Sigmoid colon (tissue), 7 donors: ENCODE measurements at places on chromosomes 3 and 15. TPM values are rescaled to one million over a fixed set of nuclear protein-coding genes. Genes with fewer than 3 reads are reported as not detected.

Gene PLA2G4E
- not detected for total RNA-seq

Gene PGBD4
- total RNA-seq: 0.54 TPM

Gene ALAS1
- 25.0 TPM for total RNA-seq

Gene CORO2B
- 3.9 TPM for total RNA-seq

Gene TRANK1
- 12.0 TPM for total RNA-seq

Gene FAM107A
- total RNA-seq: 56.7 TPM

DNA sequence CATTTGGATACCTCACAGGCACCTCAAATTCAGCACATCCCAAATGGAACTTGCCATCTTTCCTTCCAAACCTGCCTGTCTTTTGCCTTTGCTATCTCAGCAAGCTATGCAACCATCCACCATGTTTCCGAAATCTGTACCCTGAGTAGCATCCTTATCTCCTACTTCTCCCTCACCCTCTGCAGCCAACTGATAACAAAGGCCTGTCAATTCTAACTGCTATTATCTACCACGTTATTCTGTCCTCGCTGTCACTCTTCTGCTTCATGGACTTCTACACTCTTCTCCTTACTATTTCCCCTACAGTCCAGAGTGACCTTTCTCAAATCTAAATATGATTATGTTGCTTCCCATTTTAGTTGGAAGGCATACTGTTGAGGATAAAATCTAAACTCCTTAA is 25.5 kb upstream of the TAFA4 start:
- no peak for DNase-seq
- peaks cover 6% of the 10 kb centered on the region for H3K27me3 ChIP-seq
- H3K27ac ChIP-seq: no peak overlapping the region

GRCh38 chr3:61250784-61251173 is 473 bp downstream of the FHIT start:
- H3K36me3 ChIP-seq: no peaks in the 10 kb centered on the region
- no peaks in the 10 kb centered on the region for H3K27me3 ChIP-seq
- H3K4me3 ChIP-seq: peak overlapping the region; percentile 67
- DNase-seq: peak; percentile 69

GRCh38 chr3:58874248-58874741 is 175.5 kb downstream of the CFAP20DC start:
- H3K36me3 ChIP-seq: no peaks in the 10 kb centered on the region
- no peak for DNase-seq
- no peaks in the 10 kb centered on the region for H3K4me1 ChIP-seq
- H3K27ac ChIP-seq: no peak overlapping the region

DNA sequence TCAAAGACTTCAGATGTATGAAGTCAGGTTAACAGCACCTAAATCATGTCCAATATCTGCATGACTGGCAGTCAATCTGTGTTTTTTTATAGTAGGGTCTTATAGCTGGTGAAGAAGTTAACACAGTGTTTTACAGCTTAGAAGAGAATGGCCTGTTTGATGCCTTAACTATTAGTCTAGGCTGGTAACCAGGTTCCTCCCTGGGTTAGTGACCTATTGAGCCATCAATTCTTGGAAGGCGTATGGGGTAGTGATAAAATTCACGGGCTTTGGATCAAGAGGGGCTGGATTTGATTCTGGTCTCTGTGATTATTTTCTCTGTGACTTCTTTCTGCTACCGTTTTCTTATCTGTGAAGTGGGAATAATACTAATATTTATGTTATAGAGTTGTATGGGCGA is 16.0 kb upstream of the TNFSF10 start:
- H3K36me3 ChIP-seq: no peaks in the 10 kb centered on the region
- H3K27me3 ChIP-seq: no peaks in the 10 kb centered on the region
- no peak overlapping the region for H3K27ac ChIP-seq
- no peak overlapping the region for H3K4me3 ChIP-seq

GRCh38 chr3:52915294-52915693 is 17.9 kb upstream of the STIMATE start:
- H3K27ac ChIP-seq: no peak overlapping the region
- DNase-seq: no peak
- no peaks in the 10 kb centered on the region for H3K4me1 ChIP-seq
- H3K4me3 ChIP-seq: no peak overlapping the region
- no peaks in the 10 kb centered on the region for H3K27me3 ChIP-seq

DNA sequence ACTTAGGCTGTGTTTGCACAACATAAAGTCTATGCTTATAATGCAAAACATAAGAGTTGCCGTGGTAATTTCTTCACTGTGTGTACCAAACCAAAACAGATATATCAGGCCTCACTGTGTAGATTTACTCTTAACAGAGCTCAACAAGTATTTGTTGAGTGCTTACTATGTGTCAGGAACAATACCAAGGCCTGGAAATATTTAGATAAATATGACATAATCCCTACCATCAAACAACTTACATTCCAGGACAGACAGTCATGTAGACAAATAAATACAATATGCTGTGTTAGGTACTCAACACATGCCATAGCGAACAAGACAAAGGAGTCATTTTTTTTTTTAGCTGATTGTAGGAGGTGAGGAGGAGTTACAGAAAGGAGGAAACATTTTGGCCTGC is 554.0 kb downstream of the NSUN3 start:
- H3K36me3 ChIP-seq: no peaks in the 10 kb centered on the region
- no peak overlapping the region for H3K4me3 ChIP-seq
- H3K4me1 ChIP-seq: peaks cover 16% of the 10 kb centered on the region
- H3K27me3 ChIP-seq: no peaks in the 10 kb centered on the region
- no peak overlapping the region for H3K27ac ChIP-seq
- no peak for DNase-seq

GRCh38 chr3:60064210-60065178 is 1014.7 kb upstream of the CFAP20DC start:
- no peaks in the 10 kb centered on the region for H3K27me3 ChIP-seq
- H3K4me3 ChIP-seq: no peak overlapping the region
- no peaks in the 10 kb centered on the region for H3K4me1 ChIP-seq
- H3K27ac ChIP-seq: no peak overlapping the region

DNA sequence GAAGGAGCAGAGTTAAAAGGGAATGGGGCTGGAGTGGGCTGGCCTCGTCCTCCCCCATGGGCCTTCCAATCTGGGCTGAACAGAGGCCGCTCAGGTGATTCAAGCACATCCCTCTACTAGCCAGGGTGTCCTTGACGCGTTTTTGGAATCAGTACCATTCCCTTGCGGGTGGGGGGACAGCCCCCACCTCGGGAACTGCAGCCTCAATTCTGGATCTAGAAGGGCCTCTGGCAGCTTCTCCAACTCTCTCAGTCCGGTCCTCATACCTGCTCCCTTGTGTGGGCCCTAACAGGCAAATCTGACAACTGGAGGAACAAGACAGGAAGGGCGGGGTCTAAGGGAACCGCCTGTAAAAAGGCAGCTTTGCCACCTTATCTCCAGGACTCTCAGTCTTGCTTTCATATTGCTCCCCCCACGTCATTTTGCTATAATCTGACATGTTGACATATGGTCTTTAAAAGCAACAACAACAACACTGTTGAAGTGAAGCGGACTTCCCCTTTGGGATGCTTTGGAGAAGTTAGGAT is 802 bp upstream of the CHRNB4 start:
- H3K36me3 ChIP-seq: no peaks in the 10 kb centered on the region
- H3K4me3 ChIP-seq: no peak overlapping the region
- H3K27ac ChIP-seq: no peak overlapping the region
- no peaks in the 10 kb centered on the region for H3K27me3 ChIP-seq
- DNase-seq: no peak

GRCh38 chr3:126179825-126180476 is 435 bp downstream of the ALDH1L1 start:
- DNase-seq: peak; percentile 87
- peak overlapping the region; percentile 78 for H3K4me3 ChIP-seq
- no peaks in the 10 kb centered on the region for H3K36me3 ChIP-seq
- peak overlapping the region; percentile 94 for H3K27ac ChIP-seq
- H3K4me1 ChIP-seq: no peaks in the 10 kb centered on the region
- H3K27me3 ChIP-seq: no peaks in the 10 kb centered on the region

DNA sequence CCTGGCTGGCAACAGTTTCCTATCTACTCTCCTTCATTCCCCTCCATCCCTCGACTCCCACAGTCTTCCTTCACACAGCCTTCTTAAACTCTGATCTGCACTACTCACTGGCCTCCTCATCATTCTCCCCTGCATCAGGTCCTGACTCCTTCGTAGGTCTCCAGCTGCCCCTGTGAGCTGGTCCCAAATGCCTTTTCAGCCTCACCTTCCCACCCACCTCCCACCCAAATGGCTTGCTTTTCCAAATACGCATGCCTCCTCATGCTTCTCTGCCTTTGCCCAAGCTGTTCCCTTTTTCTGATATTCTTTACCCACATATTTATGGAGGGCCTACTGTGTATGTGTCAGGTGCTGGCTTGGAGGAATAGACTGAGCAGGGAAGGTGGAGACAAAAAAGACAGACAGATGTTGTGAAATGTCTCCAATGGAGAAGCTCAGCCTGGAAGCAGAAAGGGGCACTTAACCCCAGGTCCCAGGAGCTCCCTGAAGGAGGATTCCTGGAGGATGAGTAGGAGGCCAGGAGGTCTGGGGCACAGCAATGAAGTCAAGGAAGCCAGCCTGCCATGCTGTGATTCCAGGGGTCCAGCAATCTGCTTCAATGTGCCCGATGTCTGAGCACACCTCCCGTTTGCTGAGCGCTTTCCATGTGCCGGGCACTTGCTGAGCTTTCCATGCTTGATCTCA is 252.2 kb downstream of the SHQ1 start:
- H3K4me1 ChIP-seq: peaks cover 14% of the 10 kb centered on the region
- no peaks in the 10 kb centered on the region for H3K36me3 ChIP-seq
- no peak for DNase-seq

DNA sequence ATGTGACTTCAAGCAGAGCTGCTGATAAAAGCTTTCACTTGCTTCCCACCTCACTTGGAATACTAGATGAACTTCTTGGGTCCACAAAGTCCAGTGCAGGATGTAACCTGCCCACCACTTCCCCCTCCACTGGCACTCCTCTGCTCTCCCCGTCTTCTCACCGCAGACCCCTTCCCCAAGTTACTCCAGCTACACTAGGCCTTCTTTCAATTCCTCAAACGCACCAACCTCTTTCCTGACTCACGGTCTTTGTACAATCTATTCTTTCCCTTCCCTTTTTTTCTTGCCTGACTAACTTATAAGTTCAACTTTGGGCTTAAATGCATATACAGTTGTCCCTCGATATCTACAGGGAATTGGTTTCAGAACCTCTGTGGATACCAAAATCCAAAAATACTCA is 5.2 kb upstream of the ATP13A3 start:
- peaks cover 10% of the 10 kb centered on the region for H3K4me1 ChIP-seq
- no peaks in the 10 kb centered on the region for H3K27me3 ChIP-seq
- H3K27ac ChIP-seq: no peak overlapping the region
- H3K4me3 ChIP-seq: no peak overlapping the region
- no peaks in the 10 kb centered on the region for H3K36me3 ChIP-seq

DNA sequence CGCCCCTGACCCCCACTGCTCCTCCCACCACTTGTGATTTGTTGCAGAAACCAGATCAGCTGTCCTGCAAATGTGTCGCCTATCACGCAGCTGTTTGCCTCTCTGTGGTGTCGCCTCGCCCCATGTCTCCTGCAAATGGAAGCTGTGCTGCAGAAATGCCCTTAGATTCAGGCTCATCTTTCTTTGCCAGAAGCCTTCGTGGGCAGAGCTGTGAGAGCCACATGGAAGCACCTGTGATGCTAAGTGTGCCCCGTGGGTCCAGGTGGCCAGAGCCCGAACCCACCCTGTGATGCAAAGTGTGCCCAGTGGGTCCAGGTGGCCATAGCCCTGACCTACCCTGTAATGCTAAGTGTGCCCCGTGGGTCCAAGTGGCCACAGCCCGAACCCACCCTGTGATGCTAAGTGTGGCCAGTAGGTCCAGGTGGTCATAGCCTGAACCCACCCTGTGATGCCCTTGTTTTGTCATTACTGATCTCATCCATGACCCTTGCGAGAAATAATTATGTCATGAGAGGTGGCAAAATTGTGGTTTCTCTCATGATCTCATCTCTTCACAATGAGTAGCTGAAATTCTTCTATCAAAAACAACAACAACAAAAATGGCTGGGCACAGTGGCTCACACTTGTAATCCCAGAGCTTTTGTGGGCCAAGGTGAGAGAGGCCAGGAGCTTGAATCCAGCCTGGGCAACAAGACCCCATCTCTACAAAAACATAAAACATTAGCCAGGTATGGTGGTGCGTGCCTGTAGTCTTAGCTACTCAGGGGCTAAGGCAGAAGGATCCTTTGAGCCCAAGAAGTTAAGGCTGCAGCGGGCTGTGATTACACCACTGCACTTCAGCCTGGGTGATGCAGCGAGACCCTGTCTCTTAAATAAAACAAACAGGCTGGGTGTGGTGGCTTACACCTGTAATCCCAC is 187.4 kb downstream of the GOLGA6L6 start:
- H3K4me1 ChIP-seq: no peaks in the 10 kb centered on the region
- peak; percentile 61 for DNase-seq
- no peak overlapping the region for H3K27ac ChIP-seq

DNA sequence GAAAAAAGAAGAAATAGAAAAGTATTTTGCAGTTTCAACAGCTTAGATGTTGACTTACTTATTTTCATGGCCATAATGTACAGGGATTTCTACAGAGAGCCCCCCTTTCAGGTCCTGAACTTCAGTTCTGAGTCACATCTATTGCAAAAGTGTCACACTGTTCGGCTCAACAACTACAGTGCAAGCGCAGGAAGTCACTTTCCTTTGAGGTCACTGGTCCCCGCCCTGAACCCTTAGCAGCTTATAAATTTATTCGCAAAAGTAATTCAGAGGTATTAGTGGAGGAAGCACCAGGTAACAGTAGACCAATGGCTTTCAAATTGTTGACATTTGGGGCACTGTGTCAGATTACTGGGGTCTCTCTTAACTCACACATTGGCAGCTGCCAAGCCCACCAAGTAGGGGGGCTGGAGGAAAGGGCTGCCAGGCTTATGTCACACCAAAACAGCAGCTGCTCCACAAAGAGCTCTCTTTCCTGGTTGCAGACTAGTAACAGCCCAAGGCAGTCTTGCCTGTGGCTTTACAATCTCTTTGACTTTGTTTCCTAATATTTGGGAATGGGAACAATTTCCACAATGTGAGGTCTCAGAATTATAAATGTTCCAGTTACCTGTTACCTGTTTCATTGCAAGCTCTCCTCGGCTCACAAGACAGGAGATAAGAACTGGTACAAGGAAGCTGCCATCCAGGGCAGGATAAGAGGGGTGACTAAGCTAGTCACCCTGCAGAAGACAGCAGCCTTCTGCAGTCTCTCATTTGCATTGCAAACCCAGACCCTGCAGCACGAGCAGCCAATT is 130.2 kb upstream of the STRIT1 start:
- H3K27me3 ChIP-seq: no peaks in the 10 kb centered on the region
- DNase-seq: no peak
- no peaks in the 10 kb centered on the region for H3K36me3 ChIP-seq
- no peaks in the 10 kb centered on the region for H3K4me1 ChIP-seq

GRCh38 chr15:86829245-86829644 is 749.6 kb downstream of the AGBL1 start:
- no peaks in the 10 kb centered on the region for H3K27me3 ChIP-seq
- no peaks in the 10 kb centered on the region for H3K4me1 ChIP-seq
